ENCODE measurements at places on chromosomes 4 and X.
A peak's percentile ranks its signal among the peaks of the same experiment; 100 is the strongest.

- DNase-seq, result peak; percentile 30
Observed at GRCh38 chr4:107996949-107997788, 7.5 kb downstream of the HADH start.

DNA sequence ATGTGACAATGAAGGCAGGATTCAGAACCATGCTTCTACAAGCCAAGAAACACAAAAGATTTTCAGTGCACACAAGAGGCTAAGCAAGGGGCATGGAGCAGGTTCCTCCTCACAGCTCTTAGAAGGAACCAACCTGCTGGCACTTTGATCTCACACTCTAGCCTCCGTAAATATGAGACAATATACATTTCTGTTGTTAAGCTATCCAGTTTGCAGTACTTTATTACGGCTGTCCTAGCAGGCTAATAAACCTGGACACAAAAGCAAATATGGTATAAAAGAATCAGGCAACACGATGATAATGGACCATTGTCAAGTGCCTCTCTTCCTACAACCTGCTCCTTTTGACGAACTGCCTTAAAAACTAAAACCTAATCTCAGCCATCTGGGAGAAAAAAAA lies 114.5 kb downstream of the ZAR1 start:
- no peak for DNase-seq

DNA sequence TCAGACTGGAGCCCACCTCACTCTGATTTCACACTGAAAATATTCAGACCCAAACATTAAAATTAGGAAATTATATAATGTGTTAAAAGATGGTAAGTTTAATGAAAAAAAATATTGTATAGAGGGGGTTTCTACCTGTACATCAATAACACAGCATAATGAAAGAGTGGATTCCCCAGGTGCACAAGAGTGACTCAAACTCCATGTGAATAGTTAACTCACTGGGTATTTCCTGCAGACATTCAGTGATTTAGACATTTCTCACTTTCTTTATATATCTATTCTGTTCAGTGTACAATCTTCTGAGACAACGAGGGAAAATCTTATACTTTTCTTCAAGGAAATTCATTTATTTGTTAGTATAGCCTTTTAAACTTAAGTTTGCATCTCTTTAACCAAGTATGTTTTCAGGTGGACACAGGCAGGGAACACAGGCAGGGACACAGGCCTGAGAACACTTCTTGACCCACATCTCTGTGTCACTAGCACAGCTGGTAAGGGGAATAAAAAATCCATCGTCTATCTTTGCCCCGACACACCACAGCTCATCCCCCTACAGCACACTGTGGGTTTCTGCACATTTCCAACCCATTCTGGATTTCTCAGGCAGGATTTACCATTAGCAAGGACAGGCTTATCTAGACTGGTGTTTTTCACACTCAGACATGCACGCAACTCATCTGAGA lies 525.5 kb upstream of the BOD1L1 start:
- no peak for DNase-seq

DNA sequence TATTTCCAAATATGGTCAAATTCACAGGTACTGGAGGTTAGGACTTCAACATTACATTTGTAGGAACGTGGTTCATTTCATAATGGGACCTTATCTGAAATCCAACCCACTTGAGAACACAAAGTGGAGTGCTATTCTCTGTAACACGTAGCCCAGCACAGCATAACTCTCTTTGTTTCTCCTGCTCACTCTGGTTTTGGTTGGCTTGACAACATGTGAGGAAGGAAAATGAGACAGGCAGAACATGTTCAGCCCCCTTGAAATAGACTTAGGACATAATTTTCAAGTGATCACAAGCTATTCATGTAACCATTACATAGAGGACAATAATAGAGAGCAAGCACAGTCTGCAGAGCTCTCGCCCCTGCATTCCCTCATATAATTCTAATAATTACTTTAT lies 115.1 kb upstream of the SMIM10 start:
- DNase-seq, result no peak

DNA sequence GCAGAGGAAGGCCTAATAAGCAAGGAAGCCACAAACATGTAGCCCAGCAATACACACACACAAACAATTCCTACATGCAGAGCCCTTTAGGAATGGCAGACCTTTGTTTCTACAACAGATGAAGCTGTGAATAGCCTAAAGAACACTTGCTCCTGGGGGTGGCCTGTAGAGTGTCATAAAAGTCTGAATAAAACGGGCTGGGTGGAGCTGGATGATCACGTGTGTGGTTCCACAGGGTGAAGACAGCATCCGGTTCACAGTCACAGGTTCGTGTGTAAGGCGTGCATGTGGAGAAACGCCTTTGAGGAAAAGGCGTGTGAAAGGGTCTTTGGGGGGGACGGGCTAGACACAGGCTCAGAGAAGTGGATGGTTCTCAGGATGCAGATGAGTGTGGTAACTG lies 156.1 kb downstream of the AFAP1 start:
- no peak for DNase-seq

DNA sequence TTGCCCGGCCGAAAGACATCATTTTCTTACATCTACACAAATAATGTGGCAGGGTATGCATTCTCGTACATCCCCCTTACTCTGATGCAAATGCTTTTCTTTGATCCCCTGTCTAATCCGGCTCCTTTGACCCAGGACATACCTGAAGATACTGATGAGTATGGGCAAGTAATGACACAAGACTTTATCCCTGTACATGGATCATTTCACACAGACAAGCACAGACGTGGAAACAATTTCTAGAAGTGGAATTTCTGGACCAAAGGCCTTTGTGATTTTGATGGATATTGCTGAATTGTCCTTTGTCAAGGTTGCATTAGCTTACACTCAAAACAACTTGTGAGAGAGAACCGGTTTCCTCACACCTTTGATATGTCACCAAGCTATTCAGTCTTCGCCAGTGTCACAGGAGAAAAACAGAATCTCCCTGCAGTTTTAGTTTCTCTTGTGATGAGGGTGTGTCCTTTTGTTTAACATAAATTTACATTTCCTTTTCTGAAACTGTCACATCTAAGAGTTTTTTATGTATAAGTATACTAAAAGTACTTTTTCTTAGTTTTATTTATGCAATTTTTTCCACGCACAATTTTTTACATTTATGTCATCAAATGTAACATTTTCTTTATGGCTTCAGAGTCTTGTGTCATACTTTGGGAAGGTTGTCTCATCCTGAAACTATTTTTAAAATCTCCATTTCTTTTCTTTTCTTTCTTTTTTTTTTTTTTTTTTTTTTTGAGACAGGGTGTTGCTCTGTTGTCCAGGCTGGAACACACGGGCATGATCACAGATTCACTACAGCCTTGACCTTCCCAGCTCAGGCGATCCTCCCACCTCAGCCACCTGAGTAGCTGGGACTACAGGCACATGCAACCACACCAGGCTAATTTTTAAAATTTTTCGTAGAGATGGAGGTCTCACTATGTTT lies 25.2 kb downstream of the RWDD4 start:
- DNase-seq, result no peak

DNA sequence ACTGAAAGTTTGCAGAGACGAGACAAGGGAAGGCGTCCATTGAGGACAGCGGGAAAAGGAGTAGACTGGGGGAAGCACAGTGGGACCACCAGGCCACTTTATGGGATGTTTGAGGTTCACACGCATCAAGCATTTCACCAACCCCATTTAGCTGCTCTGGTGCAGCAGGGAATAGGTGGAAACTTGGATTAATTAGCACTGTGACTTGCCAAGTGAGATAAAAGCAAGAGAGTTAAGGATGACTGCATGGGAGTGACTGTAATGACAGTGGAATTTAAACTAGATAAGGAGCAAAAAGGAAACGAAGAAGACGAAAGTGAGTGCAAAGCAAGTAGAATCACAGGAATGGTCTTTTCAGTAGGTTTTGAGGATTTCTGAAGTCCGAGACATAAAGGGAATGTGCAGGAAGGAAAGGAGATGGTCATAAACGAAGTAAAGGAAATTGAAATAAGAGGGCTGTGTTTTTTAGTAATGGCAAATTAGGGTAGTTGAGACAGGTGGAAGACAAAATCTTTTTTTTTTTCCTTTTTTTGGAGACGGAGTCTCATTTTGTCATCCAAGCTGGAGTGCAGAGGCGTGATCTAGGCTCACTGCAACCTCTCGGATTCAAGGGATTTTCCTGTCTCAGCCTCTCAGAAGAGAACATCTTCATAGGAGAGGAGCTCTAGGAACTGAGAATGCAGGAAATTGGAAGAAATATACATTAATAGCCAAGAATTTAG lies 119.0 kb upstream of the MAP9 start:
- no peak for DNase-seq

Data from H4 (cell line).